T-cell (primary cell): ENCODE measurements at places on chromosomes 3 and 15. TPM values are rescaled to one million over a fixed set of nuclear protein-coding genes. Genes with fewer than 3 reads are reported as not detected.

- no peak for DNase-seq
These were observed 121.0 kb downstream of the SLMAP start for GRCh38 chr3:57877116-57877515.

DNA sequence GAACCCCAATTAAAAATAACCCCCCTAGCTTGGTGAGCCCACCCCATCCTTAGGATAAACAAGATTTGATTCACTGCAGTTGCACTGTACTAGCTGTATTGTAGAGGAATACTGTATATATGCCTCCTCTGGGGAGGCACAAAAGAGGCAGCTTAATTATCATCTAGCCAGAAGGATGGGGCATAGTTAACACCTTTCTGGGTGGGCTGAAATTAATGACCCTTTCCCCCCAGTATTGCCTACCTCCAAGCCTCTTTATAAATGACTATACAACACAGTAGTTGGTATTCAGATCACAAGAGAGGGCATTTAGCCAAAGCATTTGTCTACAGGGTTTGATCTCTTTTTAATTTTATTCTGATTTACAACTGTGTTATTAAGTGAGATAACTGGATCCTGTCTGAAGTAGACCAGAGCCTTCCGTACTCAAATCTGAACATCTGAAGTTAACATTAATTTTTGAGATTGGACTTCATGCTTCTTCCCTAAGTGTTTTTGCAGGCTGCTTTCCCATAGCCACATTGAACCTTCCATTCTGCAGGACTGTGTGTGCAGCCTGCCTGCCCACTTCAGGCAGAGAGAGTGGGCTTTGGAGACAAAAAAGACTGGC lies 807.0 kb upstream of the ARRDC4 start:
- DNase-seq: no peak

Gene SCN11A
- 0.13 TPM for total RNA-seq

- DNase-seq: no peak
These were observed 3.7 kb downstream of the ATG7 start for GRCh38 chr3:11275926-11276325.

Gene LEKR1
- total RNA-seq: 3.3 TPM

- DNase-seq: no peak
These were observed 32.2 kb downstream of the ANAPC13 start for GRCh38 chr3:134453631-134454030.

DNA sequence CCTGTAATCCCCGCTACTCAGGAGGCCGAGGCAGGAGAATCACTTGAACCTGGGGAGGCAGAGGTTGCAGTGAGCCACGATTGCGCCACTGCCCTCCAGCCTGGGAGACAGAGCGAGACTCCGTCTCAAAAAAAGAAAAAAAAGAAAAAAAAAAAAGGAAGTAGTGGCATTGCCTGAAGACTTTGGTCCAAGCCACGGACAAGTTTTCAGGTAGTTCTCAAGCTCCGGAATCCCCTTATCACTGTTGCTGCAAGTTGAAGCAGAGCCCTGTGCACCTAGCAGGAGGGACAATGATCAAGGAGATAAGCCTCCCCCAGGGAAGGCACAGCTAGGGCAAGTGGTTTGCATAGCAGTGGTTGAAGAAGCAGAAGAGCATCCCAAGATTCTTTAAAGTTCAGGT lies 97.6 kb downstream of the MEX3B start:
- no peak for DNase-seq

Gene TRPM1
- not detected for total RNA-seq

DNA sequence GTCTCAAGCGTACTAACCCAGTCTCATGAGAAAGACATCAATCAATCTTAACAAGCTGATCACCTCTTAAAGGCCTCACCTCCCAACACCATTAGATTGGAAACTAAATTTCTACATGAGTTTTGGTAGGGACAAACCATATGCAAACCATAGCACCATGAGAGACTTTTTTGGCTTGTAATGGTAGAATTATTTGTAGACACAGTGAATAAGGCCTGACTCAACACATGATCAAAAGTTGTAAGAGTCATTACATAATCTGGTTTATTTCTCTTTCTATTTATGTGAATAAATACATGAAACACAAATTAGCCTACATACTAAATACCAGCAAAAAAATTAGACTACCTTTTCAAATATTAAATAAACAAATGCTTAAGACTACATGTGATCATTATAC lies 183.3 kb upstream of the EPHA6 start:
- DNase-seq: no peak

DNA sequence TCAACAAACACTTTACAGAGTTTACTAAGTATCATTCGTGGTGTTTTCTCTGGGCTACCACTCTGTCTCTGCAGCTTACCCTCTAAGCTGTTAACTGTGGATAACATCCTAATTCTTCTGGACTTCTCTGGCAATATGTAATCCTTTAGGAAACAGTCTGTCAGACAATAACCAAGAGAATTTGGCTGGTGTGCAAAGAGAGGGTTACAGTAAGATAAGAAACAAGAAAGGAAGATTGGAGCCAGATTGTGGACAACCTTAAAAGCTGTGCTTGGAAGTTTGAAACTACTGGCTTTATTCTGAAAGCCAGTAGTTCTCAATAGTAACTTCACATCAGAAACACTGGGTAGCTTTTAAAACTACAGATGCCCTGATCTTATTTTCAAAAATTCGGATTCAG lies 778 bp downstream of the ARL6 start:
- DNase-seq: peak; percentile 2

DNA sequence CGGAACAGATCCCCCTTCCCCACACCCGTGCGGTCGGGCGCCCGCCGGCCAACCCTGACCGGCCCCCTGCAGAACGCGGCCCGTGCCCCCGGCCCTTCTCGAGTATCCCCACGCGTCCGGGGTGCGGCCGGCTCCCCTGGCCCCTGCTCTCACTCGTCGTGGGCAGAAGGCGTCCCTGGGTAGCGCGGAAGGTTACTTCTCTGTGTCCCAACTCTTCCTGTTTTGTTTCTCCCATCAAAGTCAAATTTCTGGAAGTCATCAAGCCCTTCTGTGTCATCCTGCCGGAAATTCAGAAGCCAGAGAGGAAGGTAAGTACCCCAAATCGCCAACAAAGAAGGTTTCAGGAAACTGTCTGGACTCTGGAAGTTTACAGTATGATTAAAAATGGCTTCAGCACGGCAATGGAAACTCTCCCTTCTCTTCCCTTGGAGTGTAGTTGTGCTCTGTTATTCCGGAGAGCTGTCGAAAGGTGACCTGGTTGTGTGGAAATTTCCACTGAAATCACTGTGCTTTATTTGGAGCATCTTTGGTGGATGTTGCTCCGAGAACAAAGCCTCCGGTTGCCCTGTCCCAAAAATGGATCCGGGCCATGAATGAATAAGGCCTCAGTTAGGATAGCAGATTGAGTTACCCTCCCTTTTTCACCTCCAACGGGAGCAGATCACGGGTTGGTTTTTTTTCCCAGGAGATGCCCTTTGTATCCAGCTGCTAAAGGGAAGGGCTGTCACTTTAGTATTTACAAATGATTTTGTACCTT lies 536 bp downstream of the SEC61A1 start:
- no peak for DNase-seq

- no peak for DNase-seq
These were observed 33.0 kb upstream of the KLF13 start for GRCh38 chr15:31293655-31294054.

Gene SENP8
- 0.40 TPM for total RNA-seq

DNA sequence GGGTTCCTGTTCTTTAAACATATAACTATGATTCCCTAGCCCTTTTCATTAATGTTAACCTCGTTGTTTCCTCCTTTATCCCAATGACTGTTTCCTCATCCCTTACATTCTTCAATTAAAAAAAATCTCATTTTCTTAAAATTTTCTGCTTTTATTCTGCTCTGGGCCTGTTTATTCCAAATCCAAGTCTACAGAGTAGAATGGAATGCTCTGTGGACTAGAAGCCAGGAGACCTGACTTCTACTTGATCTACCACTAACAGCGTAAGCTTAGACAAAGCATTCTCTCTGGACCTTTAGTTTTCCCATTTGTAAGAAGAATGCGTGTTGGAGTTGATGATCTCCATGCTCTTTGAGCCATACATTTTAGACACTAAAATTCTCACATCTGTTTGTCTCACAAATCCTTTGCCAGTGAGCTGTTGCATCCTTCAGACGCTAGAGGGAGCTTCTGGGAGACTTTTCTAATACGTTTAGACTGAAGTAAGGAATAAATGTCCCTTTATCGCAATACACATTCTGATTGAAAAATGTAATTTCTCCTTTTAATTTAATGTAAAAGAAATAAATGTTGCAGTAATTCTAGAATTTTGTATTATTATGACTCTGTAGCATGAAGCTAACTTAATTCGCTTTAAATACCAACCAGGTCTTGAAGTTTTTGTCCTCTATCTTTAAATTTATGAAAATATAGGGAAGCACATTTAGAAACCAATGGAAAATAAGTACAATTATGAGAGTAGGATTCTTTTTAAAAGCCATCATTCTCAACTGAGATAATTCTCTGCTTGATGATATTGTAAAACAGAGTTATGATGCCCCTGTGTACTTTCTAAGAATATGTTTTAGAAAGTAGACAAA lies 21.7 kb upstream of the GMNC start:
- DNase-seq: no peak

DNA sequence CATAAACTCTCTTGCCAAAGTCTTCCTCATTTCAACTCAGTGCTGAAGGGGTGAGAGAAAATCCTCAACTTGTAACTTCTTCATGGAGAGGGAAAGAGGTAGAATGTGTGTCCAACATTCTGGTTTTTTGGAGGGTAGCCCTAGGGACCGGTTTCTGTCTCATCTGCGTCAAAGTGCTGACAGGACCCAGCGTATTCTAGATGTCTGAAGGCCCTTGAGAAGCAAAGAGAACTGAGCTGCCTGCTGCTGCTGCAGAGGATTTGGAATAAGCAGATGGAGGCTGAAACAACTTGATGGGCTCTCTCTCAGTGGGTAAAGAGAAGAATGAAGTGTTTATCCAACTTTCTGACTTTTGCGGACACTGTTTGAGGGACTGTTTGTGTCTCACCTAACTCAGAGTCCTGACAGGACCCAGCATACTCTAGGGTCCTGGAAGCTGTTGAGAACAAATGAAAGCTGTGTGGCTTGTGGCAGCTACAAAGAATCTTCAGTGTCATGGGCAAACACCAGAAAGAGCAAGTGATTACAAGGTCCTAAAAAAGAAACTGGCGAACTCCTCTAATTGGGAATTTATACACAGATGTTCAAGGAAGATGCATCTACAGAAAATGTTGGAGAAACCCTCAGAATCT lies 174.4 kb downstream of the SI start:
- no peak for DNase-seq

Gene SLC22A13
- 0.68 TPM for total RNA-seq

Gene SLMAP
- total RNA-seq: 60.0 TPM

DNA sequence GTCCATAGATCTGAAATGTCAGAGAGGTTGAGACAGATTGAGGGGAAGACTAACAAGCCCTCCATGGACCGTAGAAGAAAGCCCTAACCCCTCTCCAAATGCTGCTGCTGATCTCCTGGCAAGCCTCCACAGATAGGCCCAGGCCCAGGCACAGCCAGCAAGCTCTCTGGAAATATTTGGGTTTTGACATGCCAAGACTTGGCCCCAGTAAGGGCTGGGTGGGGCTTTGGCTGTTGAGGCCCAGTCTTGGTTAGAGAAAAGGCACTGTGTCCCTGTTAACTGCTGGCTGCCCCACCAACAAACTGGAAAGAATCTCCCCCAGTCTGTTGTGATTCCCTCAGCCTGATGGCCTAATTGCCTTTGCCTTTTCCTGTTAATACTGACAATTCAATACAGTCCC lies 208.8 kb upstream of the CTDSPL start:
- no peak for DNase-seq

GRCh38 chr15:92846741-92847140 lies 53.4 kb upstream of the CHD2 start:
- no peak for DNase-seq

Gene CHDH
- 1.5 TPM for total RNA-seq

Gene TICRR
- total RNA-seq: 0.23 TPM

DNA sequence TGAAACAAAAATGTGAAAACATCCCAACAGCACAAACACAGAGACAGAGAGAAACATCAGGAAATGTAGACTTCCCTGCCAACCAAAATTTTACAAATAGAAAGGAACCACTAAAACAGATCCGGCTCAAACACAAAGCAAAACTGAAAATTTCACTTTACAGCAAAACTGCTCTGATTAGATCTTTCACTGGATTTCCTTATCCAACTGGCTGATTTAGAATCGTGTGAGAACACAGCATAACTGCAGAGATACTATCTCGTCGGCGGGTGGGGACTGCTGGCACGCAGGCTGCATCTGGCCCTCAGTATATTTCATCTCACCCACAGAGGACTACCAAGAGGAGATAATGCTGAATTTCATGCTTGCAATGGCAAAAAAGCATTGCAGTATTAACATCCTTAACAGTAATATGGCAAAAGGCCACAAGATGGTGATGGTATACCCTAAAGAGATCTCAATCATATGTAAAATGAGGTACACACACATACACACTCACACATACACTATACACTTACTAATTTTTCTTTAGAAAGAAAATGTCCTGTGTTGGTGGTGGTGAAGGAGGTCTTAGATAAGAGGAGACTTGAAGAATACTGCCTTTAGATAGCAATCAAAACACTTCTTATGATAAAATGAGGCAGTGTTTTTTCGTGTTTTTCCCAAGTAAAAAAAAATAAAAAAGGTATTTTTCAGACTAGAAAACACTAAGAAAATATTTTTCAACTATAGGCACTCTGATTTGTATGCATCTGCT lies 10.6 kb upstream of the LEO1 start:
- DNase-seq: peak; percentile 16

DNA sequence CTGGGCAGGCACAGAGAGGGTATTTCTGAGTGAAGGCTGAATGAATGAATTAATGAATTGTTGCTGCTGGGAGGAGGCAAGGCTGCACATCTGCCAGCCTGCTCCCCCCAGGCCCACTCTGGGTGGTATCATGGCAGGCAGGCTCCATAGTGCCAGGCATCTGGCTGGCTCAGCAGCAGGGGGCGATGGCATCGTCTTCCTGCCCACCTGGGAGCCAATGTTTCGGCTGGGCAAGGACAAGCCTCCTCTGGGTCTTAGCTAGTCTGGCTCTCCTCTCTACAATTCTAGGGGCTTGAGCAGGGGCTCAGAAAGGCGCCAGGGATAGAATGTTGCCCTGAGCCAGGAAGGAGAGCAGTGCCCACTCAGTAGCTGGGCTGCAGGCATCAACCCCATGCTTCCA lies 1.7 kb upstream of the TLR9 start:
- DNase-seq: no peak

DNA sequence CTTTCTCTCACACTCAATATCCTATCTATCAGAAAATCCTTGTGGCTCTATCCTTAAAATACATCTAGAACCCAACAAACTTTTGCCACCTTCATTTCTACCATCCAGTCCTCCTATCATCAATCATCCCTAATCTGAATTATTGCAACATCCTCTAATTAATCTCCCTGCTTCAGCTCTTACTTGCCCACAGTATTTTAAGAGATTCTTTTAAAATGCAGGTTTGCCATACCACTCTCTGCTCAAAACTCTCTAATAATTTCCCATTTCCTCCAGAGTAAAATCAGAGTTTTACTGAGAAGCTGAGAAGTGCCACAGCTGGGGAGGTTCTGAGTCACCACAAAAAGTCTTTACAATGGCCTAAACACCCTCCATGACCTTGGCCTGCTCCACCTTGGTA lies 234.3 kb upstream of the ZPLD1 start:
- no peak for DNase-seq

Gene NMD3
- total RNA-seq: 39.2 TPM

Gene NOX5
- not detected for total RNA-seq

- DNase-seq: no peak
These were observed 62.5 kb downstream of the FAM43A start for GRCh38 chr3:194748225-194748624.

GRCh38 chr3:194750491-194750828 lies 64.8 kb downstream of the FAM43A start:
- no peak for DNase-seq

GRCh38 chr15:43934480-43934879 lies 107.7 kb downstream of the WDR76 start:
- no peak for DNase-seq

Gene DNASE1L3
- total RNA-seq: 0.73 TPM

Gene CYP1A1
- total RNA-seq: 1.6 TPM
